A172 (cell line): ENCODE measurements at places on chromosomes 12 and 14. TPM values are rescaled to one million over a fixed set of nuclear protein-coding genes. Genes with fewer than 3 reads are reported as not detected.

LRIG3 gene
- 17.9 and 30.7 TPM in 2 replicates for total RNA-seq

RFX4 gene
- total RNA-seq, result not detected in 2 replicates

B4GALNT3 gene
- 1.9 and 2.5 TPM in 2 replicates for total RNA-seq

DNA sequence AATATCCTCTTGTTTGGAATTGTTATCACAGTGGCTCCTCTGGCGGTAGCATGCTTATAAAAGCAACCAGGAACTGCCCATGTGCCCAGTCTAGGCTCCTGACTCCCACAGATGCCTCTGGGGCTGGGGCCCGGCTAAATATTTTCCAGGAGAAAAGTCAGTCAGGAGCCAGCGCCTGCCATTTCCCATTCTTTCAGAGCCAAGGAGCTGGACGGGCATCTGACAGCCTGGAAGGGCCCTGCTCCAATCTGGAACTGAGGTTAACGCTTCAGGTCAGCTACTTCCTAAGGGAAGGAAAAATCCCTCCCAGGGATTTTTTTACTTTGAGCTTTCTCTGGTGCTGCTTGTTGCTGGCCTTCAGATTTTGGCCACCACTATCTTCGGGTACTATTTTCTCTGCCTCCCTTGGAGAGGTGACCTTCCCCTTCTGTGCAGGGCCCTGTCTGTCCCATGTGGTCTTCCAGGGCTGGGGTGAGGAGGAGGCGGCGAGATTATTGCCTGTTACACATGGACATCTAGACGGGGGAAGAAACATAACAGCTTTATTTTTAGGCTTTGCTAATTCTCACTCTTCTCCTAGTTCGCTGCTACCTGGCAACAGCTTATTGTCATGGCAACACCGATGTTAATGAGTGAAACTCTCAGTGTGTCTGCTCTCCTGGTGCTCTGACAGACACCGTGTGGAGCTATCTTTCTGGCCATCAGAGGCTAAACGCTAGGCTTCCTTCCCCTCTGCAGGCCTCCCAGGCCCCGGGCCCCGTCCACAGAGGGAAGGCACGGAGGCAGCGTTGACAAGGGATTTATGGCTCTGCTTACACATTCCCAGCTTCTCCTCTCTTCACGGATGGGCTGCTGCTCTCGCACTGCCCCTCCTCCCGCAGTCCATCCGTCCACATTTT, 160.4 kb downstream of the CACNA1C start:
- DNase-seq, result no peak

- no peak for DNase-seq
Measured at GRCh38 chr14:103854017-103854808, 6.8 kb upstream of the PPP1R13B start.

BAZ2A gene
- total RNA-seq, result 16.6 and 20.9 TPM in 2 replicates

DNA sequence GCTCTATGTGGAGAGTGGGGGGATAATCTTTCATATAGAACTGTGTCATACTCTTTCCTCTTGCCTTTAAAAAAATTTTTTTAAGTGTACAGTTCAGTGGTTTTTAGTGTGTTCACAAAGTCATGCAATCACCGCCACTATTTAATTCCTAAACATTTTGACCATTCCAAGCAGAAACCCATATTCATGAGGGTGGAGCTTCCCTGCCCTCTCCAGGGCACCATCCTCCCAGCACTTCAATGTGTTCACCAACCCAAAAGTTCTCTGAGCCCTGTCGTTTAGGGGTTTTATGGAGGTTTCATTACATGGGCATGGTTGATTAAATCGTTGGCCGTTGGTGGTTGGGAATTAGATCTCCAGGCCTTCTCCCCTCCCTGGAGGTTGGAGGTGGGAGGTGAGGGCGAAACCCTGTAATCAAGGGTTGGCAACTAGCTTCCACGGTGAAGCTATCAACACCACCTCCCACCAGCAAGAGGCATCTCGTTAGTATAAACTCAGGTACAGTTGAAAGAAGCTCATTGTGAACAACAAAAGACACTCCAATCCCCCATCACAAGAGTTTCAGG, 42.8 kb upstream of the WNK1 start:
- DNase-seq, result no peak

- DNase-seq, result no peak
Measured at GRCh38 chr12:109482894-109483293, 5.5 kb downstream of the UBE3B start.

DNA sequence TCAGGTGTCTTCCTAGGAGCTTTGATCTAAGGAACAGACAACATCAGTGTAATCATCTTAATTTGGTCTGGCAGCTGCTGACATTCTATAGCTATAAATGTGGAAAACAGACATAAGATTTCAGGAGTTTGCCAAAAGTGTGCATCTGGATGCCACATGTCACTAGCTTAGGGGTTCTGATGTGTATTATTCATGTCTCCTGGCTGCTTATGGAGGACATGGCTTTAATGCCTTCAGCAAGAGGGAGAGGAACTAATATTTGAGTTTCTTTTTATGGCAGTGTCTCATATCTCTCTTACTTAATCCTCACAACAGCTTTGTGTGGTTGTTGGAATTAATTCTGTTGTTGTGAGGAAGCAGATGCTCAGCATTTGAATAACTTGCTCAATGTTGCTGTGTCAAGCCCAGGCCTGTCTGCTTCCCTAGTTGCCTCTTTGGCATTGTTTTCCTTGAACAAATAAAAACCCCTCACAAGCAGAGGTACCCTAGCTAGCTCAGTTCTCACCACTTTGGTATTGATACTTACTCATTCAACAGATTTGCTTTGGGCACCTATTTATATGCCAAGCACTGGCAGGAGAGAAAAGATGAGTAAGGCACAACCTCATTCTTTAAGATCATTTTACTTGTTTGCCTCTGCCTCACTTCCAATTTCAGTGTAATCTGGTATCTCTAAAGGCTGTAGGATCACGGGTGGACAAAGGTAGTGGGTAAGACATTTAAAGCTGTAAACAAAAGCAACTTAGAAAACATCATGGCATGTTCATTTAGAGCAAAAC, 39.8 kb upstream of the EID3 start:
- no peak for DNase-seq

TDRD9 gene
- total RNA-seq, result not detected in 2 replicates

GRCh38 chr14:51185180-51185579, 54.9 kb upstream of the TMX1 start:
- DNase-seq, result no peak

DNA sequence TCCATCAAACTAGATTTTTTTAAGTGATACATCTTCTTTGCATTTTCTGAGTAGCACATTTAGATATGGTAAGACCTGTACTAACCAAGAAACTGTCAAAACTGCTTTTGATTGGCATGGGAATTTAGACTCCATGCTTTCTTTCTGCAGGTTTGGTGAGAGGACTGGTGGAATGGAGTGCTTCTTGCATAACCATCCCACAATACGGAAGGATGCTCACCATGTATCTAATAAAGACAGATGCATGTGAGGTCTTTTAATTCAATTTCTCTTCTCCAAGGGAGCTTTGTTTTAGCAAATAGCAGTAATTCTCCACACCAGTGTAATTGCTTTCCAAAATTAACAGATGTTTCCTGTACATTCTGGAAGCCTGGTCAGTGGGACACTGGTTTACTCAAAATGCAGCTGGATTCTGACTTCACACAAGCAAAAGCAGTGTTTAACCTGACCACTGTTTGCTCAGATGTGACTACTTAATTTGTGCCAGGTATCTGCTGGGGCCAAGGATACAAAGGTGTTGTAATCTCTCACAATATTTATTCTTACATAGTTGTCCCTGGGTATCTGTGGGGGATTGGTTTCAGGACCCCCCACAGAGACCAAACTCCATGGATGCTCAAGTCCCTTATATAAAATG, 26.1 kb downstream of the FGD6 start:
- no peak for DNase-seq

GRIP1 gene
- total RNA-seq, result not detected in 2 replicates

ALX1 gene
- not detected in 2 replicates for total RNA-seq

DNA sequence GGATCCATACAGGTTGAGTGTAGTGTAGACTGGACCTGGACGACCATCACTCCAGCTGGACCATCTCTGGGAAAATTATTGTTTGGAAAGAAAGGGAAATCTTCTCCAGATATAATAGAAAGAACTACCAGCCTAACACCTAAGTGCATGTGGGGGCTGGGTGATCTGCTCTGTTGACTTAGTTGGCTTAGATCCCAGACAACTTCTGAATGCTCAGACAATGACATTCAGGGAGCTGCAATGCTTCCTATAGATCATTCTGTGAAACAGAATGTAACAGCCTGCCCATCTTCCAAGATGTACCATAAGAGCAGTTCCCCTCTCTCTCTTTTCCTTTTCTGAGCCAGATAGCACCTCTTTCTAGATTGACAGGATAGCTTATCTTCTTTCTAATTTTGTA, 572.8 kb upstream of the STXBP6 start:
- no peak for DNase-seq

GRCh38 chr12:132886529-132887477, 602 bp downstream of the CHFR start:
- no peak for DNase-seq

ANO2 gene
- total RNA-seq, result 2.1 and 2.7 TPM in 2 replicates

GRCh38 chr14:30156571-30156970, 228.9 kb upstream of the PRKD1 start:
- DNase-seq, result no peak

GRCh38 chr14:59450716-59451115, 14.5 kb downstream of the GPR135 start:
- no peak for DNase-seq

DNA sequence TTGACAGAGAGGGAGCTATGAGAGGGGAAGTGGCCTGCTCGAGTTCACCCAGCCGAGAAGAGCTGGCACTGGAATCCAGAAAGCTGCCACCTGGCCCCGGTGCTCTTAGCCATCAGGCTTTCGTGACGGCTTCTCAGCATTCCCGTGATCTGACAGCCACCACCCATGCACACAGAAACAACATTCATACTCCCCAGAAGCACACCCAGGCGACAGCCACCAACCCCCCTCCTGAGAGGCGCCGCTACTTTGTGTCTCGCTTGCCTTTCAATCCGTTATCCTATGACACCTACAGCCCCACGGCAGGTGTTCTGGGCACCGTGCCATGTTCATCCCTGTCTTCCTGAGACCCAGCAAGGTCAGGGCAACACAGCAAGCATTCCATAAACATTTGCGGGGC, 31.4 kb downstream of the PSMC1 start:
- DNase-seq, result no peak
